ENCODE measurements at places on chromosomes 11 and 22.

DNA sequence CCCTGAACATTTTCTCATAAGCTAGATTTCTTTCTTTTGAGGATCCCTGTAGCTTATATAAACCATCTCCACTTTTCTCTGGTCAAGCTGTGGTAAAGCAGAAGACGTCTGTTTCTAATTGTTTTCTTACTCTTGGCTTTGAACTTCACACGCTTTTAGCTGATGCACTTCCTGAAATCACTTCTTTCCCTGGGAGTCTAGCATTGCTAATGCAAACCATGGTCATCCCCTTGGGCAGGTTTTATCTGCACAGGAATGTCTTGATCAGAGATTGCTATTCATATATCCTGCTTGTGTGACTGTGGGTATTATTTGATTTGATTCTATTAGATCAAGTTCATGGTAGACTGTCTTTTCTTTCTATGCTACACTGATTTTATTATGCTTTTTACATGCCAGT, 199.2 kb upstream of the POU2AF2 start:
- no peak for DNase-seq

DNA sequence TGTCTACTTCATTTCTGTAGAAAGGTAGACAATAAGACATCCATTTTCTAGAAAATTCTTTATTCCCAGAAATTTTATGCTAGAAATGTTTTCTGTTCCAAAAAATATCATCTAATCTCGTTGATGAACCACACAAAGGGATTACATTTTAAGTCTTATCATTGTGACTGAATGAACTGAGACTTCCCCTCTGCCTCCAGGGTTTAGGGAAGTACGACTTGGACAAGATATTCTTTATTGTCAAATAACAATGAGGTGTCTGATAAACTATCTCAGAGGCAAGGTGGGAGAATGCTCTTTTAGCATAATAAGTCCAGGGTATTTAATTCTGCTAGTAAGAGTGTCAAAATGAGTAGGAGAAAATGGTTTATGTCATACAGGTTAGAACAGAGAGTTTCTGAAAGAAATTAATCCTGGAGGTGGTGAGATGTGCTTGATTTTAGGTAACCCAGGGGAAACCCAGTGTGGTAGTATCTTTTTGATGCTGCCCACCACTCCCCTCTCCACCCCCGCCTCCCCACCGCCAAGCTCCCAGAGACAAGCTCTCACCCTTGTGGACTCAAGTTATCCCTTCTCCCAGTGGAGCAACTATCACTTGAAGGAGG, 100.6 kb downstream of the CD44 start:
- no peak for DNase-seq

GRCh38 chr11:127440616-127441015, 440.0 kb upstream of the KIRREL3 start:
- no peak for DNase-seq

- no peak for DNase-seq
Observed at GRCh38 chr11:120612513-120613263, 101.1 kb downstream of the GRIK4 start.

DNA sequence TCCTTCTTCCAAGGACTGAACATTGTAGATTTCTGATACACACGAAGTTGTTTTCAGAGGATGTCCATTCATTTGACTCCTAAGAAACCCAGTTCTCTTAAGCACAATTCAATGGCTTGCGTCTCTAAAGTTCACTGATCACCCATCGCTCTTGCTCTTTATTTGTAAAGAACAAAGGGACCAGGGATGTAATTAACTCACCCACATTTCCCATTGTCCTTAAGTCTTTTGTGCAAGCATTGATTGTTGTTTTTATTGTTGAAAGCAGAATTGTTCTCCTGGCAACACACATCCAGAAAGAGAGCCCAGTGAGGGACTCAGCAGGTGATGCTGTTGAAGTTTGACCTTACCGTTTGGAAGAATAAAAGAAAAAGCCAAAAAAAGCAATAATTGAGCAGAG, 59.2 kb downstream of the SPON1 start:
- no peak for DNase-seq

DNA sequence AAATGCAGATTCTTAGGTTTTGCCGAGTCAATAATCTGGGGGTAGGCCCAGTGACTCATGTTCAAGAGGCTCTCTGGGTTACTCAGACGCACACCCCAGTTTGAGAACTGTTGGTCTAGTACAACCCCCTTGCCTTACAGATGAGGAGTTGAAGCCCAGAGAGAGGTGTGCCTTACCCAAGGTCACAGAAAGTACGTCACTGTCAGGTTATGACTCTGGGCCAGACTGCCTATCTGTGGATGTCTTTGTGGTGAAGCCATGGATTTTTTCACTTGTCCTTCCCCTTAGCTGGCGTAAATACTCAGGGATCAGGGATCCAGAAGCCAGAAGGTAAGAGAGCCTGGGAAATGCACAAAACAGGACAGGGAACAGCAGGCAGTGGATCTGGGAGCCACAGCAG, 25.2 kb upstream of the NECTIN1 start:
- no peak for DNase-seq

DNA sequence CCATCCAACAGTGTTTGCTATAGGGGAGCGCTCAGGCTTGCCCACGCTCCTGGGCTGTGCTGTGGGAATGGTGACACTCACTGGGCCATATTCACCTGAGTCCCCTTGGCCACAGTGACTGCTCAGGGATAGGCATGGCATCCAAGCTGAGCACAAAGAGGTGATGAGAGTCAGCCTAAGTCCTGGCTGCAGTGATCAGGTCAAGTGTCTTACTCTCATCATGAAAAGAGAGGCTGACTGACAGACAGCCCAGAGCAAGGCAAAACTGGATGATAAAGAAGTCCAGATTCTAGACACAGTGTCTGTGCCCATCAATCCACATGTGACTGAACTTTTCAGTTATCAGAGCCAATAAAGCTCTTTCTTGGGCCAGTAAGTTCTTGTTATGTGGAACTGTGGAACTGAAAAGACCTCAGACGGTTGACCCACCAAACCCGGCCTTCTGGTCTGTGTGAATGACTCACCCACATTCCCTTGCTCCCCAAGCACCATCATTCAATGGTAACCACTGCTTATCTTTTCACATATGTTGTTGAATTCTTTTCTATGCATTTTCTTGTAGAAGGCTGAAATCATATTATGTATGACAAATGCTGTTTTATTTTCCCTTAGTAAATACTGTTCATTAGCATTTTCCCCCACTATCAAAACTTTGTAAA, 43.2 kb upstream of the YPEL1 start:
- DNase-seq: no peak
